ENCODE measurements at places on chromosomes 3 and 15.

DNA sequence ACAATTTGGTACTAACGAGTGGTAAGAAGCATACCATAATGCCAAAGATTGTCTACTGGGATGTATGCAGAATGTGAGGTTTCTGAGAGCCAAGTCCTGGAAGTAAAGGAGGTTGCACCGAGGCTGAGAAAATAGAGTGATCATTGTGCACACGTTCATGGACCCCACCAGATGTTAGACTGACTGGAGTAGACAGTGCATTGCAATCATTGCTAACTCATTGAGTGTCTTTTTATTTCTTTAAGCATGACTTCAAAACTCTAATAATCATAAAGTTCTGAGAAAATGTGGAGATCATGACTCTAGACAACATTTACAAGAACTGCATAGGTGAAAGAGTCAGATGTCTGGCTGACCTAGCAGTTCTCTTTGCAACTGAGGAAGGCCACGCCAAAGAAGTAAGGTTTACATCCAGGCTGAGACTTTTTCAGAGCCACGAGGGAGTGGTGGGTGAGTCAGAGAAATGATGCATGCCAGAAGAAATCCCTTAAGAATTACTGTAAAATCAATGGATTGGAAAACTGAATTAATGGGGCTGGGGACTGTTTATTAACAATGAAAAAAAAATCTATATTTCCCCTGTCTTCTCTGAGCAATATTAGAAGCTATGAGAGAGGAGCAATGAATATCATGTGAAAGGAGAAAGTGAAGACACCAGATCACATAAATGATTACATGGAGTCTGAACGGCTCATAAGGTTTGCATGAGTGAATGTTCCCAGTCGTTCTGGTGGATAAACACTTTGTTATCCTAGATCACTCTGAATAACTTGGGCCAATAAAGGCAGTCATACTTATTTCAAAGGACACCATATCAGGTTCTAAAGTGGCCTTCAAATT, 76.0 kb upstream of the SLC25A26 start:
- no peak for DNase-seq

DNA sequence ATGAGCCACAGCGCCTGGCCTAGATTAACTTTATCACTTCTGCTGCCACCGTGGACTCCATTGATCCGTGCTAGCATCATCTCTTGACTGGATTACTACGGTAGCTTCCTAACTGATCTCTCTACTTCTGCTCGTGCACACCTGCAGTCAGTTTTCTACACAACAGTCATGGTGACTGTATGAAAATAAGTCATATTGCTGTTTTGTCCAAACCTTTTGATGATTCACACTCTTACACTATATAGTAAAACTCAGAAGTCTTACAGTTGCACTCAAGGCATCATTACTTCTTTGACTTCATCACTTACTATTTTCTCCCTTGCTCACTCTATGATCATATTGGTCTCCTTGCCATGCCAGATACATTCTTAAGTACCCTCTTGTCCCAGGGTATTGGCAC, 10.1 kb downstream of the PDCD6IP start:
- no peak for DNase-seq

DNA sequence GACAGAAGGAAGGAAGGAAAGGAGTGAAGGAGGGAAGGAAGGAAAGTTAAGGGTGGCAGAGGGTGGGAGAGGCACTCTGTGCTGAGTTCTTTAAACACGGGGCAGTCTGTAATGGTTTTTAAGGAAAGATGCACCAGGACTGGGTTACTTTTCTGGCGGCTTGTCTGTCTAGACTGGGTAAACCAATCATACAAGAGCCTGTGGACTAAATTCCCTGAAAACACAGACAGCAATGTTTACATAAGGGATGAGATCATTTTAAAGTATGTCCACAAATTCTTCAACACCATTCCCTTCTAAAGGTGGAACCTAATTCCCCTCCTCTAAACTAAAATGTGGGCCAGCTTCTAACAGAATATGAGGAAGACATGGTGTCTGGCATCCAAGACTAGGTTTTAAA, 235.5 kb upstream of the IGF1R start:
- no peak for DNase-seq

GRCh38 chr3:191350396-191351090, 20.2 kb upstream of the UTS2B start:
- no peak for DNase-seq

- DNase-seq, result no peak
Measured at GRCh38 chr3:102353805-102354204, 81.0 kb upstream of the ZPLD1 start.

- DNase-seq, result no peak
Measured at GRCh38 chr15:73038220-73038619, 14.0 kb upstream of the NEO1 start.

DNA sequence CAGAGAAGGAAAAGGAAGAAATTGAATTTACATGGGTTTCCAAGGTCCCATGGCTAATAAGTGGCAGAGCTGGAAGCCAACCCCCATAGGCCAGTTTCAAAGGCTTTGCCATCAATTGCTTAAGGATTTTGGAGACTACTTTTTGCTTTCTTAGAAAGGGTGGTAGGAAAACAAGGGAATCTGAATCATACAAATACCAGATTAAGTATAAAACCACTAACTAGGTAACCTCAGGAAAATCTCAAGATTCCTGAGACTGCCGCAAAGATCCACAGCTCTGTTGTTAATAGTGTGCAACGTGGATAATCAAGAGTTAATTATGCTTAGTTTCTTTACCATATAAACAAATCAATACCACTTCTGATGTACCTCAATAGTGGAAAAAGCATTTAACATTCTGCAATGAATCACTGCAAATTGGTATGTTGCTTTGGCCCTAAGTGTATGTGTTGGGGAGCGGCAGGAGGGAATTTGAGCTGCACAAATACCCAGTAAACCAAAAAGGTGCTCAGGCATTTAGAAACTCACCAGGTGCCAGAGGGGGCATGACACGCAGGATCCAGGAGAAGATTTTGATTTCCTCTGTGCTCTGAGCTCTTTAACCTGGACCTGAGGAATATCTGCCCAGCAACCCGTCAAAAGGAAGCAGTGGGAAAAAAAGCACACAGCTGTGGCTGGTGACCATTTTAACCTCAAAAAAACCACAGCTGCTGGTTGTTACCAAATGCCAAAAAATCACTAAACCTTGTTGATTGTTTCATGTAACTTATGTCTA, 22.0 kb downstream of the AADAC start:
- DNase-seq, result no peak

- DNase-seq, result no peak
Measured at GRCh38 chr15:73142802-73143762, 90.8 kb downstream of the NEO1 start.

GRCh38 chr3:42608581-42608980, 8.1 kb downstream of the NKTR start:
- DNase-seq, result no peak

- no peak for DNase-seq
Measured at GRCh38 chr3:174247687-174248152, 611.4 kb upstream of the NAALADL2 start.

GRCh38 chr3:64505419-64505818, 182.4 kb downstream of the ADAMTS9 start:
- DNase-seq, result no peak

DNA sequence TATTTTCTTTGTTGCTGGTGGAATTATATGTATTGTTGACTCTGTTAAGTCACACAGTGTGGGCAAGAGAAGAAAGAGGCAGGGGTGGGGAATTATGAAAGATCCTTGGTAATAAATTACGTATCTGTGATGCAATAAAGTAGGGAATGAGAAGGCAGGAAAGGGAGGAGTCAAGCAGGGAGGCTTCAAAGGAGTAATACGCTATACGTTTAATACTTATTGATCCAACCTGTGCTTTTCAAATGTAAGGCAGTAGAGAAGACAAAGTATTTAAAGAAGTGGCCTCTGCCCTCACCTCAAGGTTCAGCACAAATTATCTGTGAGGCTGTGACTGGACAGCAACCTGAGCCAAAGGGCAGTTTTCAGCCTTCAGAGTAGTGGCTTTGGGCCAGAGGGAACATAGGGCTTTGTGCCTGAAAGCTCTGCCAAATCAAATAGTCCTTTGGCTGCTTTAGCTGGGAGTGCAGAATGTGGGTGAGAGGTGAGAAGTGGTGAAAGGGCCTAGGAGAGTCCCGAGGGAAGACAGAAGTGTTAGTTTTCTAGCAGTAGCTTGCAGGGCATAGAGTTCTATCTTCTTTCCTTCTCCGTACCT, 1.2 kb upstream of the PLIN1 start:
- DNase-seq, result no peak

DNA sequence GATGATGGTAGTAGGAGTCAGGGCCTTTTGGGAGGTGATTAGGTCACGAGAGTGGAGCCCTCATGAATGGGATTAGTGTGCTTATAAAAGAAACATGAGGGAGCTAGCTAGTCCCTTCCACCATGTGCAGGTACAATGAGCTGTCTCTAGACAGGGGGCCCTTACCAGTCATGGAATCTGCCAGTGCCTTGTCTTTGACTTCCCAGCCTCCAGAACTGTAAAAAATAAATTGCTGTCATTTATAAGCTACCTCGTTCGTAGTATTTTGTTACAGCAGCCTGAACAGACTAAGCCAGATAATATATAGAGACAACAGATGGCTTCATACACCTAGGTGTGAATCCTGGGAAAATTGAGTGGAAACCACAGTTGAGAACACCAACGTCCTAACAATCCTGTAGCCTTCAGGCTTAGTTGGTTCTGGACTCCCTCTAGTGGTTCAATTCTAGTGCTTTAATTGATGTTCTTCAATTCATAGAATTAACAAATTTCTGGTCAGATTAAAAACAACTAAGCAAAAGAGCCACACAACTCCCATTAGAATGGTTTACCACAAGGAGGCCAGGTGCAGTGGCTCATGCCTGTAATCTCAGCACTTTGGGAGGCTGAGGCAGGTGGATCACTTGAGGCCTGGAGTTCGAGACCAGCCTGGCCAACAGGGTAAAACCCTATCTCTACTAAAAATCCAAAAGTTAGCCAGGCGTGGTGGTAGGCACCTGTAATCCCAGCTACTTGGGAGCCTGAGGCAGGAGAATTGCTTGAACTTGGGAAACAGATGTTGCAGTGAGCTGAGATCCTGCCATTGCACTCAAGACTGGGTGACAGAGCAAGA, 21.3 kb upstream of the GATM start:
- DNase-seq, result no peak

DNA sequence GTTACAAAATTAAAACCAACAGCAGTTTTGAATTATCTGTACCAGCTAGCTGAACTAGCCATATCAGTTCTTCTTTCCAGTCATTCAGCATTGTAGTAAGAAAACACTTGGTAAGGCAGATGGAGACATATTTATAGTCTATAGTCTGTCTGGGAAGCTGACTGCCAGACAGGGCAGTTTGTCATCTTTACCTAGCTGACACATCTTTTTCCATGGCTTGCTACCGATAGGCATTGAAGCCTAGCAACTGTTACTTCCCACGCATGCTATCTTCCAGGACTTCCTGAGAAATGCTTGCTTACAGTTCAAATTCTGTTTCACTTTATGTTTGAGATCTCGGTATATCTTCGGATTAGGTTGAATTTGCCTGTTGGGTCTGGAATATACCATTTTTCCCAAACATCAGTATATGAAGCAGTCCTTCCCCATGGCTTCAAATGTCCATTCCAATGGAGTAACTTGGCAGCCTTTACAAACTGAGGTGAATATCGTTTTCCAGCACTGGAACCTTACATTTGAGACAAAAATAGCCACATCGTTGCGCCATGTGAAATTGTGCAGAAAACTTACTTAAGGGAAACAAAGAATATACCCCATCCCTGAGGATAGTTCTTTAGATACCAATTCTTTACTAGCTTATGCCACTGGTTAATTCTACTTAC, 8.8 kb downstream of the GNL3 start:
- DNase-seq, result no peak

DNA sequence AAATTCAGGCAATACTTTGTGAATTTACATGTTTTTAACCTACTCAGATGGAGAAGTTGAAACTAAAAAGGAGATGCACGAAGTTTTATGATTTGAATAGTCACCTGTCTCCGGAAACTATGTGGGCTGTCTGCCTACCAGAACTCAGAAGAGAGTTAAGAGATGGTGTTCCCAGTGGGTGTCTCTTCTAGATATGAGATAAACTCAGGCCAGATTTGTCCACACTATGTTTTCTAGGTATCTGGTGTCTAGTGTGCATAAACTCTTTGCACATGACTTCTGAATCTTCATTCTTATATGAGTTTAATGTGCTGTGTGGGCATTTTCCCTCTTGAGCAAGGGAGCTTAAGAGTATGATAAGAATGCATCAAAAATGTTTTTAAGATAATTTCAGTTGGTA, 222.8 kb downstream of the FOXP1 start:
- no peak for DNase-seq

DNA sequence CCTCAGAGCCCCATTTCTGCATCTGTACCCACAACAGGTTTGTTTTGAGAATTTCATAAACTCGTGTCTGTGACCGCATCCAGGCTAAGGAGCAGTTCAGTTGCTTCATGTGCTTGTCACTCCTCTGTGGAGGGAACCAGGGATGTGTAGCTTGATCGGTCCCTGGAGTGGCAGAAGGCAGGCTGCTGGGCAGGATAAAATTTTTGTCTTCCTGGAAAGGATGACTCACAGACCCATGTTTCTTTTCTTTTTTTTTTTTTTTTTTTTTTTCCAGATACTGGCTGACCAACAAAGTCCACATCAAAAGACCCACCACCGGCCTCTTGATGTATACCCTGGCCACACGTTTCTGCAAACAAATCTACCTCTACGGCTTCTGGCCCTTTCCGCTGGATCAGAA, 70.1 kb downstream of the ST8SIA2 start:
- no peak for DNase-seq

DNA sequence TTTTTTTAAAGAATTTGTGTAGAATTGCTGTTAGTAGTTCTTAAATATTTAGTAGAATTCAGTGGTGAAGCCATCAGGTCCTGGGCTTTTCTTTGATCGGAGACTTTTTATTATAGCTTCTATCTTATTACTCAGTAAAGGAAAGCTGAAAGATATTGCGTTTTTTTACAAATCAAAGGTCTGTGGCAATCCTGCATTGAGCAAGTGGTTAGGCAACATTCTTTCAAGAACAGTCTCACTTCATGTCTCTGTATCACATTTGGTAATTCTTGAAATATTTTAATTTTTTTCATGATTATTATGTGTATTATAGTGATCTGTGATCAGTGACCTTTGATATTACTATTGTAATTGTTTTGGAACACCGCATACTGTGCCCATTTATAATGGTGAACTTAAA, 140.8 kb downstream of the UNC13C start:
- DNase-seq, result no peak

DNA sequence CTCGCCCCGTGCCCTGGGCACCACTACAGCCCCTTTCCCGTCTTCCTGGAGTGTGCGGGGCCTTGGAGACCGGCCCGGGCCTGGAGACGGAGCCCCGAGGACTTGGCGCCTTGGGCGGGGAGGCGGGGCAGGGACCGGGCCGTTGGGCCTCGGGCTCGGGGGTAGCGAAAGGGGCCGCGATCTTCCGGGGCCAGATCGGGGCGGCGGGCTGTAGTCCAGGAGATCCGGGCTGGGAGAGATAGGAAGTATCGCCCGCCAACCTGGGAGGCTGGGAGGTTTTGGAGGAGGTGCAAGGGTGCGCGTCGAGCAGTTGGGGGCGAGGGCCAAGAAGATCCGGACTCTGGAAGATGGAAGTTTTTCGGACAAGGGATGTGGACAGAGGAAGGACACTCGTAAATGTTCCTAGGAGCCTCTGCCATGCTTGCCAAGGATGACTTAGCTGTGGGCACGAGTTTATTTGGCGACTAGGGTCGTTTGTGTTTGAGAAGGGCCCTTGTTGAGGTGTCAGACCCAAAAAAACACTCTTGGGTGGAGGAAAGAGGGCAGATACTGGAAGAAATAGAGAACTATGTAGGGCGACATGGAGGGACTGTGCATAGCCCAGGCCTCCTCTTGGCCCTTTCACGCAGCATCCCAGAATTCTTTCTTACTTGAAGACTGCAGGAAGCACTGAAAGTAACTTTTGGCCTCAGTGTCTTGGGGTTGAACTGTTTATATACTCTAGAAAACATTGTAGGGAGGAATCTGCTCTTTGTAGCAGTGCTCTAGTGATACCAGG, 712 bp downstream of the RTF1 start:
- DNase-seq, result no peak

All from stimulated activated naive CD4-positive, alpha-beta T cell (primary cell).